ENCODE measurements at places on chromosomes 6 and 20.

DNA sequence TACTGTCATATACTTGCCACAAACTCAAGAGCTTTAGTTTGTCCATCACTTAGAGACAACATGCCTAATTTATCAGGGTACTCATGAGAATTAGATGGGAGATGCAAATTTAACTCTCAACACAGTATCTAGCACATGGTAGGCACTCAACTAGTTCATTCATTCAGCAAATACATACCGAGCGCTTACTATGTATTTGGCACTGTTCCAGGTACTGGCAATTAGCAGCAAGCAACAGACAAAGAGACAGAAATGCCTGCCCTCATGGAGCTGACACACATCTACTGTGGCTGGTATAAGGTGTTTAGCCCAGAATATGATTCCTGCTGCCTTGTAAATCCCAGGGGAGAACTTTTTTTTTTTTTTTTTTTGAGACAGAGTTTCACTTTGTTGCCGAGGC is 4.8 kb downstream of the MICAL1 start:
- DNase-seq: no peak

GRCh38 chr6:28154357-28154756 is 12.7 kb downstream of the ZKSCAN8 start:
- no peak for DNase-seq

DNA sequence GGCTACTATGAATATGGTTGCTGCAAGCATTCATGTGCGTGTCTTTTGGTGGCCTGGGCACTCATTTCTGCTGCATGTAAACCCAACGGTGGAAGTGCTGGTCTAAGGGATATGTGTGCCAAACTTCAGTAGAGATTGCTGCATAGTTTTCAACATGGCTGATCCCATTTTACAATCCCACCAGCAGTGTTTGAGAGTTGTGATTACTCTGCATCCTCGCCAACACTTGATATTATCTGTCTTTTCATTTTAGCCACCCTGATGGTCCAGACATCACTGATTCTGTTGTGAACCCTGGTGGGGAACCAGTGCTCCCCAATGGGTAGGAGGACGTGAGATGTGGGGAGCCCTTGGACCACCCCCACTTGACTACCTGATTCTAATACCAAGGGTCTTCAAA is 27.5 kb downstream of the PACSIN1 start:
- no peak for DNase-seq

DNA sequence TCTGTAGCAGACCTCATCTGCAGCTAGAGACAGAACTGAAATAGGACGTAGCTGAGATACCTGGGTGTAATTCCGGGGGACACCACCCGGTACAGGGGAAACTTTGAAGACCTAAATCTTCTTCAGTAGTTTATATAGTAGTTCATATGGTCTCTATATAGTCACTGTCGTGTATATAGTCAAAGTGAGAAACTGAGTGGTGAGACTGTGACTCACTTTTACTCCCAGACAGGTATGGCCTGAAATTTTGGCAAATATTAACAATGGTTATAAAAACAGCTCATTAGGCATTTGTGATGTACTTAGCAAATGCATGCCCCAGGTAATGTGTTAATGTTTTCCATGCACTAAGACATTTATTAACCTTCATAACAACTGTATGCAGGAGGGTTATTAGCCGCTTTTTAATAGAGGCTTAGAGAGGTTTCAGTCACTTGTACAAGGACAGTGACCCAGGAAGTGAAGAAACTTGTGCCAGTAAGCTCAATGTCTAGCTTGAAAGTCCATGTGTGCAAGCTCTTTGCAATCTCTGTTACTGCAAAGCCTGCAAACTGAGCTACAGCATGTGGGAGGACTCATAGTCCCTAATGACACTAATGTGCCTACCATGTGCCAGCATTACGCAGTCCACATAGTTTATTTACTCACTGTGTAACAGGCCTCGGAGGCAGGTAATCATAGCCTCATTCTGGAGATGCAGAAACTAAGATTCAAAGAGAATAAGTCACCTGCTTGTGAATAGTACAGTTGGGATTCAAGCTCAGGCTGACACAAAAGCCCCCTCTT is 165.4 kb upstream of the CHD6 start:
- no peak for DNase-seq

GRCh38 chr6:51533962-51534361 is 553.5 kb downstream of the PKHD1 start:
- DNase-seq: no peak

- DNase-seq: no peak
Observed at GRCh38 chr6:11366934-11367637, 134.6 kb upstream of the NEDD9 start.

- no peak for DNase-seq
Observed at GRCh38 chr6:105833959-105834947, 251.9 kb upstream of the PRDM1 start.

GRCh38 chr20:2289475-2289874 is 6.3 kb upstream of the TGM3 start:
- no peak for DNase-seq

DNA sequence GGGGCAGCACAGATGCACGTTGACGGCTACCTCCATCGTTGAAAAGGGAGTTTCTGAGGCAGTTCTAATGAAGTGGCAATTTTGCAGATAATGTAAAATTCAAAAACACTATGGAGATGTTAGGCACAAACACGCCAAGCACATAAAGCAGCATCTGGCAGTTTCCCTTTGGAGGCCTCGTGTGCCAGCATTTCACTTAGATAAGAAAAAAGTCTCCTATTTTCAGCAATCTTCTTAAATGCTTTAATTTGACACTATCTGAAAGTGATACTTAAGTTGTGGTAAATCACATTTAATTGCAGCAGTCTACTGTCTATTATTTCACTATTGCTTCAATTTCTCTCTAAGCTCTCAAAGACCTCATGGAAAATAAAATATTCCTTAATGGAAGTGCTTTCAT is 125.3 kb upstream of the PROKR2 start:
- no peak for DNase-seq

DNA sequence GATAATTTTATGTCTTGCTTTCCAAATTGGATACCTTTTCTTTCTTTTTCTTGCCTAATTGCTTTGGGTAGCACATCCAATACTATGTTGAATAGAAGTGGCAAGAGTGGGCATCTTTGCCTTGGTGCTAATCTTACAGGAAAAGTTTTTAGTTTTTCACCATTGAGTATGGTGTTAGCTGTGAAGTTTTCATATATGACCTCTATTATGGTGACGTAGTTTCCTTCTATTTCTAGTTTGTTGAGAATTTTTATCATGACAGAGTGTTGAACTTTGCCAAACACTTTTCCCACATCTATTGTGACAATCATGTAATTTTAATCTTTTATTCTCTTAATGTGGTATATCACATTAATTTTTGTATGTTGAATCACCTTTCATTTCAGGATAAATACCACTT is 216.1 kb downstream of the LRFN2 start:
- DNase-seq: no peak

- DNase-seq: no peak
Observed at GRCh38 chr6:135291288-135292076, 110.4 kb downstream of the MYB start.

DNA sequence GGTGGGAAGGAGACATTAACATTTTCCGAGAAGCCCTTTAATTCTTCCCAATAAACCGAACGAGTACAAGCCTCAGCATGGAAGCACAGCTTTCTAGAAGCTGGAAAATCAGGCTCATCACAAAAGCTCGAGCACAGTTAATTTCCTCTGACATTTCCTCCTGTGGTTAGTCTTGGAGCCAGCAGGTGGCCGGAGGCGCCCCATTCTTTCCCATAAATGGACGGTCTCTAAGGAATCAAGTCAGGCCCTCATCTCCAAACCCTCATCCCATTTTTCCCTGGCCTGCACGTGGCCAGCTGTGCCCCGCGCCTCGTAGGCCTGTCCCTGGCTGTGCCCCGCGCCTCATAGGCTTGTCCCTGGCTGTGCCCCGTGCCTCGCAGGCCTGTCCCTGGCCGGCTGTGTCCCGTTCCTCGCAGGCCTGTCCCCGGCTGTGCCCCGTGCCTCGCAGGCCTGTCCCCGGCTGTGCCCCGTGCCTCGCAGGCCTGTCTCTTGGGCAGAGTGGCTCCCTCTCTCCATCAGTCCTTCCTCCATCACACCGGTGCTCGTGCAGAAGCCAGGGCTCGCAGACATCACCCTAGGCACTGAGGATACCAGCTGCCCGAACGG is 19.7 kb upstream of the NTSR1 start:
- no peak for DNase-seq

- DNase-seq: no peak
Observed at GRCh38 chr6:7134999-7135745, 27.4 kb downstream of the RREB1 start.

GRCh38 chr6:131331873-131332781 is 196.9 kb downstream of the AKAP7 start:
- no peak for DNase-seq
